ENCODE measurements at places on chromosomes 1 and 21.

- no peak for DNase-seq
Measured at GRCh38 chr1:8763888-8764287, 53.6 kb downstream of the RERE start.

- DNase-seq = no peak
Measured at GRCh38 chr1:13812456-13813397, 112.7 kb downstream of the PRDM2 start.

DNA sequence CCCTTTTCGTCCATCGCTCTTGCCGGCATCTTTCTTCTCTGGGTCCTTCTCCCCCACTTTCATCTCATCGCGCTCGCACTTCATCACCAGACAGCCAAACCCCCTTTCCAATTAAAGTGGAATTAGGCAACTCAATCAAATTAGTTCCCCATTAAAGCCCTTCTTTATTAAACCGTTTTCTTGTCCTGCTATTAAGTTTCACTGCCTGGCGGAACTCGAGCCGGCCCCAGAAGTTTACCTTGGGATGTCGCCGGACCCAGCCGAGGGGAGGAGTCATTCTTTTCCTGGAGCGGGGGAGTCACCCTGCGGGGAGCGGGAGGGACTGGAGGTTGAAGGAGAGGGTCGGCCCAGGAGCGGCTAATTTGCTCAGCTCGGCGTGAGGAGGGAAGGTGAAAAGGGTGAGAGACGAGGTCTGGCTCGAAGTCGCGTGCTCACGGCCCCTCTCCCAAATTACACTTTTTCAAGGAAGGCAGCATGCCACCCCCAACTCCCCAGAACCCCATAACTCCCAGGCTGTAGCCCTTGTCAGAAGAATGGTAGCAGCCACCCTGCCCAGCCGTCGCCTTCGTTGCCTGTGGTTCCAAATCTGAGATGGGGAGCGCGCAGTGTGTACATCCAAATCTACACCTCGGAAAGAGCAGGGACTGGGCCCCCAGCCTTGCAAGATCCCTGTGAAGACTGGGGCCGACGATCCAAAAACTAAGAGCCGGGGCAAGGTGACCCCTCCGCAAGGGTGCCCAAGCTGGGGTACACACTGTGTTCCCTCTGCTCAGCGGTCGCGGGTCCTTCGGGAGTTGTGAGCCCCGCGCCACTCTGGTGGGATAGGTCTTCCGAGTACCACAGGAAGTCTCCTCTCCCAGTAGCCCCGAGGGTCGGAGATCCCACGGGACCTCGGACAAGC is 6.4 kb downstream of the DMRTA2 start:
- no peak for DNase-seq

GRCh38 chr1:16151995-16152384 is 3.9 kb downstream of the EPHA2 start:
- DNase-seq = no peak

DNA sequence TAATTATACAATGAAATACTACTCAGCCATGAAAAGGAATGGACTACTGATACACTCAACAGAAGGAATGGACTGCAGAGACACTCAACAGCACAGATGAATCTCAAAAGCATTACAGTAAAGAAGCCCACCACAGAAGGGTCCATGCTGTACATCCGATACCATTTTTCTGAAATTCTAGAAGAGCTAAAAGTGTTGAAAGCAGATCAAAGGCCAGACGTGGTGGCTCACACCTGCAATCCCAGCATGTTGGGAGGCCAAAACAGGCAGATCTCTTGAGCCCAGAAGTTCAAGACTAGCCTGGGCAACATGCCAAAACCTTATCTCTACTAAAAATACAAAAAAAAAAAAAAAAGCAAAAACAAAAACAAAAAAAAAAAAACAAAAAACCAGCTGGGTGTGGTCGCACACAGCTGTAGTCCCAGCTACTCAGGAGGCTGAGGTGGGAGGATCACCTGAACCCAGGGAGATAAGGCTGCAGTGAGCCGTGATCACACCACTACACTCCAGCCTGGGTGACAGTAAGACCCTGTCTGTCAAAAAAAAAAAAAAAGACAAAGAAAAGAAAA is 15.5 kb downstream of the PPP1R15B start:
- DNase-seq = no peak

GRCh38 chr1:243269461-243269801 is 13.6 kb downstream of the SDCCAG8 start:
- DNase-seq = no peak

DNA sequence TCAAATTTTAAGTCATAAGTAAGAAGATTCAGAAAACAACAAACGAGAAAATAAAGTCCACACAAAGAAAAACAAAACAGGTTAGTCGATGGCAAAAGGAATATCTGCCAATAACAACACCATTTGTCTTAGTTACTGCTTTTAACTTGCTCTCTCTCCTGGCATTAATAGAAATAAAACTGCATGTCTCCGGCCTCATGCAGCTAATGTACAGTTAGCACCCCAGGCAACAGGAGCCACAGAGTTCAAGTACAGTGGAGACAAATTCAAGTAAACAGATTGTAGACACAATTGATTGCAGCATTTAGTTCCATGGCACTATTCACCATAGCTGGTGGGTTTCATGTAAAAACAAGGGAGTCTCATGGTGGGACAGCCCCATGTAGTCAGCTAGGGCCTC is 33.5 kb downstream of the SUSD4 start:
- no peak for DNase-seq

- DNase-seq = no peak
Measured at GRCh38 chr1:3956527-3957170, 56.6 kb upstream of the C1orf174 start.

- DNase-seq = no peak
Measured at GRCh38 chr1:23763041-23763577, 15.1 kb upstream of the PITHD1 start.

GRCh38 chr1:153232553-153232952 is 15.2 kb downstream of the PRR9 start:
- DNase-seq = no peak

GRCh38 chr1:100868364-100868995 is 26.2 kb downstream of the EXTL2 start:
- DNase-seq = no peak

DNA sequence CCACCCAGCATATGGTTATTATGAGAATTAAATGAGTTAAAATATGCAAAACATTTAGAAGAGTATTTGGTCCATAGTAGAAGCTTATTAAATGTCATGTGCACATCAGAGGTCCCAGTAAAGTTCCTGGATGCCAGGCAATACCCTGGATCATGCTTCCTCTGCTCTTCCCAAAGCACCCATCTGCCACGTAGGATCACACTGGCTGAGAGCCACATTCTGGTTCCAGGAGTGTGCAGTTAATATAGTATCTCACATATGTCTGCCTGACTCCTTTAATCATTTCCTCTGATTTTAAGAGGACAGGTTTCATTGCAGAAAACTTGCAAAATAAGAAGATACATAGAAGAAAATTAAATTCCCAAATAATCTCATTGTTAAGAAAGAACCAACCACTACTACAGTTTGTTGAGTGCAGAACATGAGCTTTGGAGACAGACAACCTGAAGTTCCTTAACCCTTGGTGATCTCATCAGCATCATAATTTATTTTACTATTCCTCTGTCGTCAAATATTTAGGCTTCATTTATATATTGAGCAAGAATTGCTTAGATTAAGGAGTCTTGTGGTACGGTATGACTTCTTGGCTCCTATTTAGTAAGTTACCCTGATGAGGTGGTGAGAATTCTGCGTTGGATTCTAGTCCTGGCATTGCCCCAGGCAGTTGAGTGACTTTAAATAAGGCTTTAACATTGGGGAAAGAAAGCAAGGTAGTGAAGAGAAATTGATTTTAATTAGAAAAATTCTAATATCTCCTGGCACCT is 12.3 kb downstream of the SGIP1 start:
- DNase-seq = no peak

DNA sequence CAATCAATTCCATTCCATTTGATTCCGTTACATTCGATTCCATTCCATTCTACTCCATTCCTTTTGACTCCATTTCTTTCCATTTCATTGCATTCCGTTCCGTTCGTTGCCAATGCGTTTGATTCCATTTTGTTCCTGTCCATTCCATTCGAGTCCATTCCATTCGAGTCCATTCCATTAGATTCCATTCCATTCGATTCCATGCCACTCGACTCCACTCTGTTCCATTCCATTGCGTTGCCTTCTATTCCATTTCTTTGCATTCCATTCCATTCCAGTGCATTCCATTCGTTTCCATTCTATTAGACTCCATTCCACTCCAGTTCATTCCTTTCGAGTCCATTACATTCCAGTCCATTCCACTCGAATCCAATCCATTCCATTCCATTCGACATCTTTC is 2587.5 kb upstream of the TPTE start:
- DNase-seq = no peak

GRCh38 chr1:59494145-59494833 is 197.4 kb downstream of the FGGY start:
- DNase-seq = no peak

- no peak for DNase-seq
Measured at GRCh38 chr1:3811595-3811911, 15.3 kb upstream of the LRRC47 start.

GRCh38 chr21:16085421-16085820 is 355.6 kb downstream of the USP25 start:
- no peak for DNase-seq

GRCh38 chr1:171434717-171435346 is 50.5 kb upstream of the PRRC2C start:
- DNase-seq = no peak

DNA sequence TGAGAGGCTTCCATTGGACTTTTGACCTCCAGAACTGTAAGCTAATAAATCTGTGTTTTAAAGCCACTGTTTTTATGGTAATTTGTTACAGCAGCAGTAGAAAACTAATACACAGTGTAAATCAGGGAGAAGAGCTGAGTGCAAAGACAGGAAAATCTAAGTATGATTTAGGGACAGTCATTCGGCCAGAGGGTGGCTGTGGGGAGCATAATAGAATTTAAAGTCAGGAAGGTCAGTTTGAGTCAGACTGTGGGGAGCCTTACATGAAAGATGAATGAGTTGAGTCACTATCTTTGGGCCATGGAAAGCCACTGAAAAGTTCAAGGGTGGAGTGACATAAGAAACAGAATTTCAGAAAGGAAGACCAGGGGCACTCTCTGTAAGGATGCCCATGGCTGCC is 52.4 kb upstream of the SSX2IP start:
- no peak for DNase-seq

GRCh38 chr1:86516335-86516734 is 30.5 kb upstream of the CLCA4 start:
- no peak for DNase-seq

GRCh38 chr1:94440088-94440487 is 21.9 kb downstream of the ABCD3 start:
- no peak for DNase-seq

DNA sequence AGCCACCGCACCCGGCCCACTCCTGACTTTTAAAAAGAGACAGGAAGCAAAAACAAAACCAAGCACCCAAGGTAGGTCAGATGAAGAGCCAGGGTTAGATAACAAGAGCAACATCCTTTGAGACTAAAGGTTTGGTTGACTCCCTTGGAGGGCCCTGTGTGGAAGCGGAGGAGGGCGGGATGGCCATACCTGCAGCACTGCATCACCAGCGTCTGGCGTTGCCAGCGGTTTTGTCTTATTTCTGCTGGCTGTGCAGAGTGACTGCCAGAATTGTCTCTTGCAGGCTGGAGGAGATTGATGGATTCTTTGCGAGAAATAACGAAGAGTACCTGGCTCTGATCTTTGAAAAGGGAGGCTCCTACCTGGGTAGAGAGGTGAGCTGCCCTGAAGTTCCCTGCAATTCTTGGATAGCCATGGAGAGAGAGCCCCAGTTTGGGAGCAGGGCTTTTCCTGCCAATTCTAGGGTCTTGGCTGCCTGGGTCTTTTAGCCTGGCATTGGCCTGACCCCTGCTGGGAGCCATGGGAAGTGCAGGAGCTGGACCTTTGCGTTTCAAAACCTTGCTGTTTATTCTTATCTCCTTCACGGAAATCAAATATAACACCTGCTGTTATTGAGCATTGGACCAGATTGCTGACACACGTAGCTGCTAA is 24.0 kb downstream of the QSOX1 start:
- peak; percentile 37 for DNase-seq

DNA sequence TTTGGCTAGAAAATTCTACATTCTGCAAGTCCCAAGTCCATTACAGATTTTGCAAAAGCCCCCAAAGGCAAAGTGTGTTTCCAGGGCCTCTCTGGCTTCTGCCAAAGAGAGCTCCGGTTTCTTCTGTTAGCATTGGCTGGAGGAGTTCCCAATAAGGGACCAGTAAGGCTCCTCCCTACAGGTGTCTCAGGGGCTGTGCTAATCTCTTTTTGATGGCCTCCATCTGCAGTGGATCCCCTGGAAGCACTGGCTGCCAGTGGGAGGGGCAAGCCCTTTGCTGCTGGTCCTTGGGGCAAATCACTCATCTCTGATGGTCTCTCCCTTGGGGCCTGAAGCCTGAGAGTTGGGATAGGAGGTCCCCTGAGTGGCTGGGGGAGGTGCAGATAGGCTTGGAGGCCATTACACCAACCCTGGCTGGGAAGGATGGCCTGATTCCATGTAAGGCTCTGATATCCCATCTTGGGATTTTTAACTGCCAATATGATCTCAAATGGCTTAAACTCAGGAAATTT is 89.1 kb upstream of the USP24 start:
- DNase-seq = no peak

- DNase-seq = no peak
Measured at GRCh38 chr21:36516281-36516680, 36.4 kb upstream of the CLDN14 start.

DNA sequence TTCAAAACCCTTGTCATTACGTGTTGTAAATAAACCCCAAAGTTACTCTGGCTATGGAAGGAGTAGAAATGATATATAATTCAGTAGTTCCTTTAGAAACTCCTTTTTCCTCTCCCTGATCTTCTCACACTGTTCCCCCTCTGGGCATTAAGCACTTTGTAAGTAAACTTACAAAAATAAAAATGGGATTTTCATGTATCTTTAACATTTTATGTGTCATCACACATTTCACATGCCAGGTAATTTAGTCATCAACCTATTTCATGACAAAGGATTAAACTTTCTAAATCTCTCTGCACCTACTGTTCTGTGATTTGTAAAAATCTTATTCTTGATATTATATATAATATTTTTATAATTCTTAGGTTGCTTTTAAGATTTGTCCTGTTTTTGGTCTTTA is 176.9 kb downstream of the NEK7 start:
- no peak for DNase-seq

- no peak for DNase-seq
Measured at GRCh38 chr1:75265792-75266191, 131.6 kb downstream of the LHX8 start.

DNA sequence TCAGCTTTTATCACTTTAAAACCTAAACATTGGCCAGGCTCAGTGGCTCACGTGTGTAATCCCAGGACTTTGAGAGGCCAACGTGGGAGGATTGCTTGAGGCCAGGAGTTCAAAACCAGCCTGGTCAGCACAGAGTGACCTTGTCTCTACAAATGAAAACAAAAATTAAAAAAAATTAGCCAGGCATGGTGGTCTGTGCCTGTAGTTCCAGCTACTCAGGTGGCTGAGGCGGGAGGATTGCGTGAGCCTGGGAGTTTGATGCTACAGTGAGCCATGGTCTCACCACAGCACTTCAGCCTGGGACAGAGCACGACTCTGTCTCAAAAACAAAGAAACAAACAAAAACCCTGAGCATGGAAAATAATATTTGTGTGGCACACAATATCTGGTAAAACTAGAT is 143.5 kb upstream of the HNRNPU start:
- no peak for DNase-seq

- no peak for DNase-seq
Measured at GRCh38 chr1:153525088-153525728, 10.6 kb downstream of the S100A6 start.

- DNase-seq = no peak
Measured at GRCh38 chr1:14866911-14867612, 268.6 kb downstream of the KAZN start.

- no peak for DNase-seq
Measured at GRCh38 chr1:27364696-27365371, 1.9 kb downstream of the MAP3K6 start.

- no peak for DNase-seq
Measured at GRCh38 chr1:59100708-59101374, 196.1 kb upstream of the FGGY start.

All from stimulated activated CD8-positive, alpha-beta memory T cell treated with anti-CD3 and anti-CD28 coated beads, Interleukin-2, amount 100 ng/mL, for 1 hour (primary cell).